Naive thymus-derived CD4-positive, alpha-beta T cell (primary cell): ENCODE measurements at places on chromosomes 6 and 20. TPM values are rescaled to one million over a fixed set of nuclear protein-coding genes. Genes with fewer than 3 reads are reported as not detected.

- H3K27me3 ChIP-seq: no peaks in the 10 kb centered on the region
- no peak overlapping the region for H3K4me3 ChIP-seq
- peaks cover 4% of the 10 kb centered on the region for H3K4me1 ChIP-seq
- DNase-seq: no peak
- no peaks in the 10 kb centered on the region for H3K36me3 ChIP-seq
These were observed 14.8 kb upstream of the CALHM6 start for GRCh38 chr6:116446399-116446798.

The LINC00237 gene
- not detected for total RNA-seq

- H3K27me3 ChIP-seq: no peaks in the 10 kb centered on the region
- H3K36me3 ChIP-seq: no peaks in the 10 kb centered on the region
- no peak overlapping the region for H3K4me3 ChIP-seq
- DNase-seq: no peak
These were observed 30.8 kb downstream of the RRBP1 start for GRCh38 chr20:17651129-17651759.

DNA sequence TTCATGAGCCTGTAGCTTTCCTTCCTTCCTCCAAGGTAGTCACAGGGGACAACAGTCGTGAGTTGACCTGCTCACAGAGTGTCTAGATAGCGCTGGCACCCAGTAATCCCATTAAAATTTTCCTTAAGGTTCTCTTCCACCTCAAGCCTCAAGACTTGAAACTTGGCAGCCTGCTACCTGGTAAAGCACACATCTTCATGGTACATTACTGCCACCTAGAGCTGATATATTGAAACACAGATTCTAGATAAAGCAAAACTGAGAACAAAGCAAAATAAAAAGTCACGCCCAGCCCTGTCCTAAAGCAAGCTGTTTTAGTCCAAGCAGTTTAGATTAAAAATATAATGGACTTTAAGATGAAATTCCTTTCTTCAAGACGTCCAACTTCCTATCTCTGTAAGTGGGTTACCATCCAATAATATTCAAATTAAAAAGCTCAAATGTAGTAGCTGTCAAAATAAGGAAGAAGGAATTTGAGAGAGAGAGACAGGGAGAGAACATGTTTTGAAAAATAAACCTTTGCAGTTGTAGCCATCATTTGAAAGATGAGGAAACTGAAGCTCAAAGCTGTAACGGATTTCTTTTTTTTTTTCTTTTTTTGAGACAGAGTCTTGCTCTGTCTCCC is 50.7 kb upstream of the CD83 start:
- no peak overlapping the region for H3K27ac ChIP-seq
- no peaks in the 10 kb centered on the region for H3K27me3 ChIP-seq
- H3K36me3 ChIP-seq: no peaks in the 10 kb centered on the region
- no peaks in the 10 kb centered on the region for H3K4me1 ChIP-seq

DNA sequence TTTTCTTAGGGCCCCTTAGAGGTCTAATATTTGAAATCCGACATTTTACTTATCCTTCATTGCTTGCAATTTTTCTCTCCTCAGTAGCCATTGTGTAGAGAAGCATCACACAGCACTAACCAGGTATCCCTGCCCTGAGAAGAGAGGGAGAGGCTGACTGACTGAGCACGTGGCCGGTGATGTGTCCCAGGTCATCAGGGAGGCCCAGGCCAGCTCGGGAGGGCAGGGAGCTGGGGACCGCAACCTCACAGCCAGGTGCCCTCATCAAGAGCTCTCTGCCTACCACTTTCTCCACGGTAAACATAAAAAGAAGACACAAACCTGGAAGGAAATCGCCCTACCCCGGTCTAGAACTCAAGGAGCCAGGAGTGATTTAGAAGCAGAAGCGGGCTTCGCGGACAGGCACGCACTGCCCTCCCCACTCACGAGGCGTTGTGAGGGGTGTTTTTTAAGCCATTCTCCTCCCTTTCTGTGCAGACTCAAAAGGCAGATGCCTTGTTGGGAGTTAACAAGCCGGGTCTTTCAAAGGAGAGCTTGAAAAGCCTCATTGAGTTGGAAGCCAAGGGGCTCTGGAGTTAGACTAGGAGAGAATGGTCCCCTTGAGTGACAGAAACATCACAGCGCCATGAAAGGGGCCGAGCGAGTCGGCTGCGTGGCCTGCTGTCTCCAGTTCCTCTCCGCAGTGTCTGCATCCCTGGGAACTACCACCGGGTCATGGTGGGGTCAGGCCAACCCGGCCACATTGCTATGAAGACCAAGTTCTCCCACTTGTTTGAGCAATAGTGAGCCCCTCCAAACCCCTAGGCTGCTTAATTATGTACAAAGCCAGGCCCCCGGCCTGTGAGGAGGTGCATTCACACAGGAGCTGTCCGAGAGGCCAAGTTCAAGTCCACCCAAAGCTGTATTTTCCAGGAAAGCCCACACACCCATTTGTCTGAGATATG is 285.4 kb downstream of the CDH4 start:
- no peaks in the 10 kb centered on the region for H3K27me3 ChIP-seq
- DNase-seq: no peak
- H3K27ac ChIP-seq: no peak overlapping the region
- H3K4me1 ChIP-seq: no peaks in the 10 kb centered on the region

- H3K4me1 ChIP-seq: no peaks in the 10 kb centered on the region
- H3K27ac ChIP-seq: no peak overlapping the region
- no peak overlapping the region for H3K4me3 ChIP-seq
- no peaks in the 10 kb centered on the region for H3K36me3 ChIP-seq
- no peak for DNase-seq
These were observed 706.1 kb downstream of the KIF16B start for GRCh38 chr20:15866916-15867730.

GRCh38 chr6:113920663-113921267 is 50.2 kb downstream of the HDAC2 start:
- no peak for DNase-seq
- no peak overlapping the region for H3K4me3 ChIP-seq
- no peaks in the 10 kb centered on the region for H3K36me3 ChIP-seq
- H3K27me3 ChIP-seq: no peaks in the 10 kb centered on the region
- H3K4me1 ChIP-seq: no peaks in the 10 kb centered on the region
- H3K27ac ChIP-seq: no peak overlapping the region

DNA sequence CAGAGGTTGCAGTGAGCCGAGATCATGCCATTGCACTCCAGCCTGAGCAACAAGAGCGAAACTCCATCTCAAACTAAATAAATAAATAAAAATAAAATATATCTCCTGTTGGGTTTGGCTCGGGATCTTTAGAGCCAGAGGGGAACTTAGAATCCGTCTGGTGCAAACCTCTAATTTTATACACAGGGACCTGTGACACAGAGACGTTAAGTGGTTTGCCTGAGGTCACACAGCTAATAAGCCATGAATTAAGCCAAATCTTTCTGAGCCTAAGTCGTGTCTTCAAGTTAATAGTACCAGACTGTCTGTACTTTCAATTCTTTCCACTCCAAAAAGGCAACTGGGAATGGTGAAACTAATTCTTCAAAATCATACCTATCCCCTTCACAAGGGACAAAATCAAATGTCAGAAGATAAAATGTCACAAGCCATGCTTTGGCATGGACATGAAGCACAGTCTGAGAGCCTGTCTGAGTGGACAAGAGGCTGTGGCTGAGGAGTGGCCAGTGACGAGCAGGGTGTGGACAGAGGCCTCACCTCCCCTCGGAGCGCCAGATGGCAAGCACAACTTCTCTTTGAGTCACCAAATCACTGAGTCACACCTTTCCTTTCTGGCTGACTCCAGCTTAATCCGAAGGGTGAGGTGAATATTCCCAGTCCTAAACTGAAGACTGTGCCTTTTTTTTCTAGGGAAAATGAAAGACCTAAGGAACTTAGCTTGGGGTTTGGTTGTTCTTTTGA is 177.4 kb downstream of the TFAP2A start:
- no peaks in the 10 kb centered on the region for H3K27me3 ChIP-seq
- no peak overlapping the region for H3K4me3 ChIP-seq
- H3K36me3 ChIP-seq: no peaks in the 10 kb centered on the region
- no peaks in the 10 kb centered on the region for H3K4me1 ChIP-seq

The GTSF1L gene
- total RNA-seq: 1.4 TPM

The DNAH8 gene
- 0.03 TPM for total RNA-seq

The WFDC12 gene
- not detected for total RNA-seq

GRCh38 chr6:39520916-39521315 is 198.4 kb upstream of the KCNK16 start:
- H3K36me3 ChIP-seq: no peaks in the 10 kb centered on the region
- H3K27me3 ChIP-seq: no peaks in the 10 kb centered on the region
- no peak overlapping the region for H3K4me3 ChIP-seq
- no peak for DNase-seq
- H3K4me1 ChIP-seq: no peaks in the 10 kb centered on the region

GRCh38 chr6:113719545-113719944 is 137.6 kb upstream of the MARCKS start:
- no peak for DNase-seq
- H3K27me3 ChIP-seq: no peaks in the 10 kb centered on the region
- H3K27ac ChIP-seq: no peak overlapping the region
- no peak overlapping the region for H3K4me3 ChIP-seq

DNA sequence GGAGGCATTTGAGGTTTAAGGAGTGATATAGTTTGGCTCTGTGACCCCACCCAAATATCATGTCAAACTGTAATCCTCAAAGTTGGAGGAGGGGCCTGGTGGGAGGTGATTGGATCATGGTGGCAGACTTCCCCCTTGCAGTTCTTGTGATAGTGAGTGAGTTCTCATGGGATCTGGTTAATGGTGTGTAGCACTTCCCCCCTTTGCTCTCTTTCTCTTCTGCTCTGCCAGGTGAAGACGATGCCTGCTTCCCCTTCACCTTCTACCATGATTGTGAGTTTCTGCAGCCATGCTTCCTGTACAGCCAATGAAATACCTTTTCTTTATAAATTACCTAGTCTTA is 1.7 kb upstream of the HDDC2 start:
- H3K27ac ChIP-seq: peak overlapping the region; percentile 76
- peaks cover 32% of the 10 kb centered on the region for H3K4me1 ChIP-seq
- H3K27me3 ChIP-seq: no peaks in the 10 kb centered on the region
- DNase-seq: no peak
- peaks cover 8% of the 10 kb centered on the region for H3K36me3 ChIP-seq
- no peak overlapping the region for H3K4me3 ChIP-seq

- no peak overlapping the region for H3K4me3 ChIP-seq
- no peaks in the 10 kb centered on the region for H3K36me3 ChIP-seq
- no peak for DNase-seq
- no peaks in the 10 kb centered on the region for H3K27me3 ChIP-seq
- no peak overlapping the region for H3K27ac ChIP-seq
These were observed 143.3 kb upstream of the GMDS start for GRCh38 chr6:2388554-2389324.

DNA sequence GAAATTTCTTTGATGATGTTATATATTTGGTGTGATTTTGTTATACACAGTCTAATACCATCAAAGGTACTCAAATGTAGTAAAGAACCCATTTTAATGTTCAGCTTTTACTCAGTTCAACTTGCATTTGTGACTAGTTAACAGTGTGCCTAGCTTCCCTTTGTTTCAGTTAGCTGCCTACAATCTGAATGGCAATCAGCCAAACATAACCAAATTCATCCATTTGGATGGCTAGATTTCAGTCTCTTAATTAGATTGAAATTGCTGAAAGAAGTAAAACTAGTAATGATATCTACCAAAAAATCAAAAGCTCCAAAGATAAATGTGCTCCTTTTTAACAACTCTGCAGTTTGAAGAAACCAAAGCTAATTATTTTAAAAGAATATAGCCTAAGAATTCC is 6.9 kb downstream of the EPHA7 start:
- H3K27ac ChIP-seq: no peak overlapping the region
- no peaks in the 10 kb centered on the region for H3K36me3 ChIP-seq
- no peak for DNase-seq
- no peaks in the 10 kb centered on the region for H3K4me1 ChIP-seq
- no peaks in the 10 kb centered on the region for H3K27me3 ChIP-seq

DNA sequence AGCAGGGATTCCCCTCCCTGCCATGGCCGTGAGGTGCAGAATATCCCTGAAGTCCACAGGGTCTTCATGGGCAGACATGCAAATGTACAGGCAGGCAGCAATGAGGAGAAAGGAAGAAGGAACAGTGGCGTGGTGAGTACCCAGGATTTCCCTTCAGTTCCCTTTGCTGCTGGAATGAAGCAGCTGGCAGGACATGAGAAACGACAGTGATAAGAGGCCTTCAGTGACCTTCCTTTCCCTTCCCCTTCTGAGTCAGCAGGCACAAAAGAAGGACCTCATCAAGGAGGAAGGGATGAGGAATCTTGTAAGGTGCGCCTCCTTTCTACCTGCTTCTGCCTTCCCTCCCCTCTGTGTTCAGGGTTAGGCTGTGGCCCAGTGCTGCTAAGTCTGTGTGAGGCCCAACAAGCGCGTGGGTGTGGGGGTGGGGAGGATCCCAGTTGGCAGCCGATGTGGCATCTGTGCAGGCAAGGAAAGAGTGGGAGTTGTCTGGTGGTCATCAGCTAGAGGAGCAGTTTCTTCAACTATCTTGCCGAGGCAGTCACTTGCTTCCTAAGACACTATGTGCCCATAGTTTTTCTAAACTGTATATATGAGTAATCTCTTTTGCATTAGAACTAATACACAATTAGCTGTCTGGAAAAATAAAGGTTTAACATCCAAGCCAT is 29.5 kb upstream of the FBXO9 start:
- H3K27me3 ChIP-seq: no peaks in the 10 kb centered on the region
- no peak overlapping the region for H3K27ac ChIP-seq
- no peak for DNase-seq
- H3K36me3 ChIP-seq: peaks cover 65% of the 10 kb centered on the region
- H3K4me3 ChIP-seq: no peak overlapping the region
- no peaks in the 10 kb centered on the region for H3K4me1 ChIP-seq

The SLC26A8 gene
- not detected in 2 replicates for total RNA-seq

- no peaks in the 10 kb centered on the region for H3K27me3 ChIP-seq
- peaks cover 48% of the 10 kb centered on the region for H3K4me1 ChIP-seq
- no peak for DNase-seq
- H3K4me3 ChIP-seq: no peak overlapping the region
- H3K27ac ChIP-seq: no peak overlapping the region
These were observed 62.4 kb upstream of the MRPS10 start for GRCh38 chr6:42279966-42280629.

The CENPW gene
- 3.9 TPM for total RNA-seq

- H3K4me1 ChIP-seq: no peaks in the 10 kb centered on the region
- no peaks in the 10 kb centered on the region for H3K27me3 ChIP-seq
- no peak overlapping the region for H3K4me3 ChIP-seq
- no peak for DNase-seq
- no peaks in the 10 kb centered on the region for H3K36me3 ChIP-seq
These were observed 85.7 kb downstream of the C6orf118 start for GRCh38 chr6:165223736-165224135.

The LY6G6D gene
- total RNA-seq: not detected

The SRXN1 gene
- total RNA-seq: 12.7 and 14.8 TPM in 2 replicates

DNA sequence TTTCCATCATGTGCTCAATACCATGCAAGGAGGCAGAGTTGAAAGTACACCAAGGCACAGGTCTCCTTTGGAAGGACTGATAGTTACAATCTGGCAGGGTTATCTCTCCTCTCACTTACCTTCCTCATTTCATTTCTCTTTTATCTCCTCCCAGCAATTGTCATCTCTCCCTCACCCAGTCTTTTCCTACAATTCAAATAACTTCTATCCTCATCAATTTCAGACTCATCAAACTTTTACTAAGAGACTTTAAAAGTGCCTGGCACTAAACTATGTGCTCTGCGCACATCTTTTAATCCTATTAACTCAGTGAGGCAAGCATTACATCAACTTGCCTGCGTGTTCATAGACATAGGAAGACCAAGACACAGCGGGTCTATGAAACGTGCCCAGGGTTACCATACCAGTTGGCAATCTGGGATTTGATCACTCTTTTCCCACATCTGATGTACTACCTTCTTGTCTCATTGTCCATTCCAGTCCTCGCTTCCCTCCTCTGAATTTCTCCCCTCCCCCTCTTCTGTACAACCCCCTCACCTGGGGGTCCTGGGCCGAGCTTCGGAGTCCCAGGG is 1.2 kb downstream of the VARS1 start:
- DNase-seq: no peak
- no peaks in the 10 kb centered on the region for H3K27me3 ChIP-seq
- H3K27ac ChIP-seq: peak overlapping the region; percentile 93
- H3K4me1 ChIP-seq: peaks cover 32% of the 10 kb centered on the region
- peak overlapping the region; percentile 76 for H3K4me3 ChIP-seq
- peaks cover 11% of the 10 kb centered on the region for H3K36me3 ChIP-seq
